Tibial nerve (tissue), 4 donors: ENCODE measurements at places on chromosomes 12 and 14.

- no peak overlapping the region for H3K4me3 ChIP-seq
- peak; percentile 98 for DNase-seq
- H3K27ac ChIP-seq, result no peak overlapping the region
- no peaks in the 10 kb centered on the region for H3K4me1 ChIP-seq
- no peaks in the 10 kb centered on the region for H3K27me3 ChIP-seq
- H3K36me3 ChIP-seq, result no peaks in the 10 kb centered on the region
These were observed 6.6 kb downstream of the CARMIL3 start for GRCh38 chr14:24058260-24058950.

DNA sequence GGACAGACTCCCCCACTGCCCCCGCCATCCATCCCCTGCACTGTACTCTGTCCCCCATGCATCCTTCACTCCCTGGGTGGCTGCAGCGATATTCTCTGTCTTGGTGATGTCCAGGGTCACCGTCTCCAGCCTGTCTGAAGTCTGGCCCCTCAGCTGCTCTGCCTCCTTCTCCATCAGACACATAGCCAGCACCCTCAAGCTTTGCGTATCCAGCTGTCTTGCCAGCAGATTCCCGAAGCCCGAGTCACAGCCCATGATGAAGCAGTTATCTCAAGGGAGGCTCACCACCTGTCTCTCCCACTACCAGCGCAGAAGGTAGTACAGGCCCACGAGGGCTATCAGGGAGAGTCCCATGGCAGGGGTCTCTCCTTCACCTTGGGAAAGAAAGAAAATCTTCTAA, 77.8 kb downstream of the HSD17B6 start:
- H3K4me3 ChIP-seq, result no peak overlapping the region
- H3K27ac ChIP-seq, result no peak overlapping the region
- no peaks in the 10 kb centered on the region for H3K36me3 ChIP-seq
- no peak for DNase-seq

- H3K27me3 ChIP-seq, result no peaks in the 10 kb centered on the region
- no peak overlapping the region for H3K4me3 ChIP-seq
- H3K36me3 ChIP-seq, result peaks cover 29% of the 10 kb centered on the region
- peaks cover 18% of the 10 kb centered on the region for H3K4me1 ChIP-seq
- no peak for DNase-seq
These were observed 5.6 kb upstream of the GAPDH start for GRCh38 chr12:6528539-6529235.

DNA sequence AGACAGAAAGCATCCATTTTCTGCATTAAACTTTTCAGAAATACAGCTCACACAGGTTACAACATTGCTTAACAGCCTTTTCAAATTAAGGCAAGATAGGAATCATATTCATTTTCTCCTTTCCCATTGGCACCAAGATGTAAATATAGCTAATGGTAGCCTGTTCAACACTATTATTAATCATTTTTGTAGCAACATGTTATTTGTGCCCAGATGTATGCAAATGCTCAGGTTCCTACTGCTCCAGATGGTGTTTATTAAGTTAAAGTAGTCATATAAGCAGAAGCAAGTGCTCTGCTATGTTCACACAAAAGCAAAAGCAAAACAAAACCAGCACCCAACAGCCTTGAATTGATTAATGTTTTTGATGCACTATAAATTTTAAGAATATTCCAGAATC, 1110.6 kb downstream of the SLC6A15 start:
- no peak overlapping the region for H3K4me3 ChIP-seq
- H3K36me3 ChIP-seq, result no peaks in the 10 kb centered on the region

DNA sequence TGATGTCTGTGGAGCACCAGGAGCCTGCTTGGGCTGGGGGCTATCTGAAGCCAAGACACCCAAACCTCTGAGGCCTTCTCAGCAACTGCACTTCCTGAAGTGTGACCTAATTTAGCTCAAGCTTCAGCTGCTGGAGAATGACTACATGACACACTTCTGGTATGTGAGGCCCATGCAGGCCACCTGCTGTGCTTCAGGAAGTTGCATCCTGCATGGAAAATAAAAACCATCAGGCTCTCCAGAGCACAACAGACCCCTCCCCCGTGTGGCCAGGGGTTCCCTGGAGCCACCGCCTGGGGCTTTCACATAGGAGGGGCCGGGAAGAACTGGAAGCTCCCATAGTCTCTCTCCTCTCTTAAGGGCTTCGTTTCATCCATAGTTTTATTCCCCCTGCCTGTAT, 217.7 kb downstream of the SLC15A4 start:
- H3K4me3 ChIP-seq, result no peak overlapping the region
- no peaks in the 10 kb centered on the region for H3K36me3 ChIP-seq
- no peaks in the 10 kb centered on the region for H3K4me1 ChIP-seq
- H3K27me3 ChIP-seq, result no peaks in the 10 kb centered on the region

- H3K27ac ChIP-seq, result no peak overlapping the region
- DNase-seq, result no peak
- no peaks in the 10 kb centered on the region for H3K36me3 ChIP-seq
- H3K4me1 ChIP-seq, result peaks cover 62% of the 10 kb centered on the region
- H3K4me3 ChIP-seq, result no peak overlapping the region
These were observed 143.4 kb downstream of the CHST11 start for GRCh38 chr12:104600036-104600712.

- H3K36me3 ChIP-seq, result no peaks in the 10 kb centered on the region
- no peak for DNase-seq
- no peak overlapping the region for H3K4me3 ChIP-seq
- no peaks in the 10 kb centered on the region for H3K27me3 ChIP-seq
These were observed 913.1 kb upstream of the FBXO33 start for GRCh38 chr14:40345334-40345733.

DNA sequence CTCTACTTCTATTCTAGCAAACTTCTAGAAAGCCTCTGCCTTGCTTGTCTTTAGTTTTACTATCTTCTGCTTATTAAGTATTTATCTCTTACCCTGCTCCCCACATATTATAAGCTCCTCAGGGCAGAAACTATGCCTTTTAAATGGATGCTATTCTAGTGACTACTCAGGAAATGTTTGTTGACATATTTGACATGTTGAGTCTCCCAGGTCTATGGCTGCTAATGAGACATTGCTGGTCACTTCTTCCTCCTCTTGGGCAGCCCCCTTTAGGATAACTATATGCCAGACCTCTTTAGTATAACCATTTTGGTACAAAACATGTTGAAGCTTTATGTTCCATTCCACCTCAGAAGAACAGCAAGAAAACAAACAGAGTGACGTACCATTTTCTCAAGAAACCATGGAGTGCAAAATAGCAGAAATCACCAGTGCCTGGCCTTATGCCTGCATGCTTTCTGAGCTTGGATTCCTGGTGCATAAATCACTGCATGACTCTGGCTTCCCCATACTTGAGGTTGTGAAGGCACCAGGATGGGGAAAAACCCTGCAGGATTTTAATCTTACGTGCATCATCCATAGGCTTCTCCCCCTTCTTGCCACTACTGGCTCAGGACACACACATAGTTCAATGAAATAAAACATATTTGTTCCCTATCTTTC, 202.6 kb downstream of the TMX1 start:
- no peak overlapping the region for H3K27ac ChIP-seq
- DNase-seq, result no peak
- H3K4me3 ChIP-seq, result no peak overlapping the region
- H3K36me3 ChIP-seq, result no peaks in the 10 kb centered on the region

DNA sequence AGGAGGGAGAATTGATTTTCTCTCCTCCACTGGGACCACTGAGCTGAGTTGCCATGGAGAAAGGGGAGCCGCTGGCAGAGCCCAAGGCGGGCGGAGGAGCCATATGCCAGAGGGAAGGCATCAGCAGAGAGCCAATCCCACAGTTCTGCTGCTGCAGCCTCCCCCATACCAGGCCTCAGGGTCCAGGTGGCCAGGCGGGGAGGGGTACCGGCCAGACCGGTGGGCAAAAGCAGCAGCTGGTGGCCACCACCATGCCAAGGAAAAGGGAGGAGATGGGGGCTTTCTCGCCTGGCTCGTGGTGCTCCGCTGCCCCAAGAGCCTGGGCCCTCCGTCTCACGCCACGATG, 72.8 kb downstream of the PITPNM2 start:
- no peaks in the 10 kb centered on the region for H3K27me3 ChIP-seq
- H3K27ac ChIP-seq, result no peak overlapping the region
- H3K4me3 ChIP-seq, result no peak overlapping the region
- H3K4me1 ChIP-seq, result peaks cover 43% of the 10 kb centered on the region

DNA sequence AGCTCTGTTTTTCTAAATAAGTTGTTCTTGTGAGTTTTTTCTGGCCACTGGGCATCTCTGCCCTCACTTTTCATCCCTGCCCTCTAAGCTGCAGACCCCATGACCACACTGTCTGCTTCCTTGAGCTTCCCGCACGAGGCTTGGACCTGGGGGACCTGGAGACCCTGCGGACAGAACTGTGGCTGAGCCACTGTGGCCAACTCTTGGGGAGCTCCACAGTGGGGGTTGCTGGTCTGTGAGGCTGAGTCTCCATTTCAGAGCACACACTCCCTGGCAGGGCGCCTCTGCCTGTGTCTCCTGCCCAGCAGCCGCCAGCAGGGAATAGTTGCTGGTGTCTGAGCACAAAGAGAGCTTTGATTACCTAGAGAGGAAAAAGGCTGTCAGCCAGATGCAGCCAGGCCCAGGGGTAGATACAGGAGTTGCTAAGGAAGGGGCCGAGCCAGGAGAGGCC, 13.1 kb upstream of the RIN3 start:
- peaks cover 9% of the 10 kb centered on the region for H3K4me1 ChIP-seq
- no peak overlapping the region for H3K27ac ChIP-seq
- H3K36me3 ChIP-seq, result no peaks in the 10 kb centered on the region
- no peaks in the 10 kb centered on the region for H3K27me3 ChIP-seq
- H3K4me3 ChIP-seq, result no peak overlapping the region

- H3K4me3 ChIP-seq, result peak overlapping the region; percentile 75
- H3K27ac ChIP-seq, result peak overlapping the region; percentile 94
- H3K4me1 ChIP-seq, result no peaks in the 10 kb centered on the region
- peaks cover 9% of the 10 kb centered on the region for H3K36me3 ChIP-seq
- no peaks in the 10 kb centered on the region for H3K27me3 ChIP-seq
- peak; percentile 39 for DNase-seq
These were observed 1.0 kb upstream of the DUSP6 start for GRCh38 chr12:89353188-89353822.

DNA sequence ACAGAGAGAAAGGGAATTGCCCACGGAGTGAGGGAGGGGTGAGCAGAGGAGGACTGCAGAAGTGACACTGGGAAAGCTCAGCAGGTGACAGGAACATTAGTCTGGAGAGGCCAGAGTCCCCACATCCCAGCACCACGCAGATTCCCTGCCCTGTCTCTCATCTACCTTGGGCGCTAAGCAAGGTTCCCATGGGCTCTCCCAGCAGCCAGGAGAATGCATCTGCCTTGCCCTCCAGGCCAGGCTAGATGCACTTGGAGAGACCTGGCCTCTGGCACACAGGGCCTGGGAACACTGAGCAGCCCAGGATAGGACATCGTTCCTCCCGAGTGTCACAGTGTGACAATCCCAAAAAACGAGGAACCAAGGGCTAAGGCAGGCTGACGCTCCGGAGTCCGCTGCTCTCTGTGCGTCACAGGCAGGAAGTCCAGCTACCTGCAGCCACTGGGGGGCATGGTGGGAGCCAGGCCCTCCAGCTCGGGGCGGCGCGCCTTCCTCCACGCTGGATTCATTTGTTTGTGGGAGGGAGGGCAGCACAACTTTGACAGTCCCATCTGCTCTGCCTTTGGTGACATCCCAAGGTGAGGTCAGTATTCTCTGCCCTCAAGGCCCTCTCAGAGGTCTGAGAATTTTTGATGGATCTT, 5.4 kb upstream of the NGB start:
- H3K36me3 ChIP-seq, result peaks cover 5% of the 10 kb centered on the region
- no peak overlapping the region for H3K4me3 ChIP-seq
- no peaks in the 10 kb centered on the region for H3K27me3 ChIP-seq
- H3K27ac ChIP-seq, result no peak overlapping the region
- DNase-seq, result no peak
- no peaks in the 10 kb centered on the region for H3K4me1 ChIP-seq

- DNase-seq, result no peak
- no peaks in the 10 kb centered on the region for H3K36me3 ChIP-seq
- H3K4me3 ChIP-seq, result no peak overlapping the region
These were observed 2.8 kb downstream of the MBIP start for GRCh38 chr14:36317650-36318049.

DNA sequence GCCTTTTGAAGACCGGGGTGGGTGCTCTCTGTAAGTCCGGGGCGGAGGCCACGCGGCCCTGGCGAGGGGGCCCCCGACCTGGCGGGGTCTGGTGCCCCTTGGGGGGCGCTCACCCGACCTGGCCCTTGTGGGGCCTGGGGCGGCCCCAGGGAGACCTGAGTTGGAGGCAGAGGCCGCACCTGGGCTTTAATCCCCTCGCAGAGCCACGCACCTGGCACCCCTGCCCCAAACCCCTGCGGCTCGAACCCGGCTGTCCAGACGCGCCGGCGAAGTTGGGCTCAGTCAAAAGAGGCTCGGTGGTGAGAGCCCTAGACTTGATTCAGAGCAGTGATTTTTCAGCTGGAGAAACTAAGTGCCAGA, 267 bp downstream of the CFAP251 start:
- peak overlapping the region; percentile 35 for H3K27ac ChIP-seq
- peaks cover 33% of the 10 kb centered on the region for H3K4me1 ChIP-seq
- H3K36me3 ChIP-seq, result no peaks in the 10 kb centered on the region
- H3K27me3 ChIP-seq, result no peaks in the 10 kb centered on the region

DNA sequence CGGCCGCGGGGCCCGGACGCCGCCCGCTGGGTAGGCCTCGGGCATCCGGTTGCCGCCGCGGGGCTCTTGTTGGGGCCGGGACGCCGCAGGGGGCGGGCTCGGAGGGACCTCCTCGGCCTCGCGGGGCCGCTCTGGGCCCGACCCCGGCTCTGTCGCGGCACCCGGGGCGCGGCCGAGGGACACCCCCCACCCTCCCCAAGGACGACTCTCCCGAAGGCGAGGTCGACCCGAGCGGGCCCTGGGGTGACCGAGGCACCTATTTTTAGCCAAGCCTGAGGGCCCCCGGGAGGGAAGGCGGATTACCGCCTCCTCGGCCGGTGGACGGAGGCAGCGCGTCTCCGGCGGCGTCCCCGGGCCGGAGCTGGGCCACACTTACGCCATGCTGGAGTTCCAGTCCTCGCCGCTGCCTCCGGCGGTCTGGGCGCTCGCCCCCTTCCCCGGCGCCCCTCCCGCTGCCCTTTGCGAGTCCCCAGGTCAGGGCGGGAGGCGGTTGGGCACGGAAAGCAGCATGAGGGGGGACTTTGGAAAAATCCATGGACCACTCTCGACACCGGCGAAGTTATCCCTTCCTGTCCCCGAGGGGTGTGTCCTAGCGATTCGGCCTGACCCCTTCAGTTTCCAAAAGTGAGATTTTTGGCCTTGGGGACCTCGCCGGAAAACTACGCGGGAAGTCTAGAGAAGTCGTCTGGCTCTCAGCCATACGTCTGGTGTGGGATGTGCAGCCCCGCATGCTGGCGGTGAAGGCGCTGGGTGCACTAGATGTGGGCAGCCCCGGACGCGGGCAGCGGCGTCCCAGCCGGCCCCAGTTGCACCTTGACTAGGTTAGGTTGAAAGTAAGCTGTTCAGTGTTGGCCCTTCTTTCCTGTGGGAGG, 699 bp downstream of the KTN1 start:
- peaks cover 38% of the 10 kb centered on the region for H3K4me1 ChIP-seq
- H3K4me3 ChIP-seq, result peak overlapping the region; percentile 77
- H3K27me3 ChIP-seq, result no peaks in the 10 kb centered on the region

- no peak for DNase-seq
- no peak overlapping the region for H3K4me3 ChIP-seq
- no peak overlapping the region for H3K27ac ChIP-seq
- H3K36me3 ChIP-seq, result no peaks in the 10 kb centered on the region
These were observed 35.5 kb upstream of the OSBPL8 start for GRCh38 chr12:76595056-76595455.

GRCh38 chr12:131753005-131753404, 42.1 kb downstream of the SFSWAP start:
- no peak for DNase-seq
- H3K27ac ChIP-seq, result no peak overlapping the region
- no peaks in the 10 kb centered on the region for H3K4me1 ChIP-seq
- no peak overlapping the region for H3K4me3 ChIP-seq
- H3K36me3 ChIP-seq, result peaks cover 26% of the 10 kb centered on the region
